ENCODE measurements at places on chromosomes 12 and 14.

DNA sequence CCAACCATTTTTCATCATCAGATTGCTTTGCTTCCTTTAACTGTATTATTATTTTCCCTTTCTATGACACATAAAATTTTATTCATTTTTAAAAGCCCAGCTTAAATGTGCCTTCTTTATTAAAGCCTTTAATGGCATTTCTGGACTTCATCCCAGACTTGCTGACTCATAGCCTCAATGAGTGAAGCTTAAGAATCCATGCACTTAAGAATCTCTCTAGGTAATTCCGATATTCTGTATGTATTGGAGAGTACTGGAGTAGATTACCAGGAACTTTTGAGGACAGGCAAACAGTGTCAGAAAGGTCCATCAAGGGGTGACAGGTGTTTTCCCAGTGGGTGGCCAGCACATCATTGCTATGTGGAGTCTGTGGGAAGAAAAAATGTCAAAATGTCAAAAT, 107.9 kb downstream of the PTPRQ start:
- DNase-seq = no peak

- peak; percentile 12 for DNase-seq
Measured at GRCh38 chr12:105935981-105936380, 202.8 kb downstream of the NUAK1 start.

- DNase-seq = no peak
Measured at GRCh38 chr14:64702493-64703394, 1.5 kb upstream of the PLEKHG3 start.

GRCh38 chr12:89933911-89934310, 225.3 kb upstream of the ATP2B1 start:
- no peak for DNase-seq

GRCh38 chr12:9969673-9970072, 1.5 kb upstream of the CLEC12A start:
- DNase-seq = no peak

DNA sequence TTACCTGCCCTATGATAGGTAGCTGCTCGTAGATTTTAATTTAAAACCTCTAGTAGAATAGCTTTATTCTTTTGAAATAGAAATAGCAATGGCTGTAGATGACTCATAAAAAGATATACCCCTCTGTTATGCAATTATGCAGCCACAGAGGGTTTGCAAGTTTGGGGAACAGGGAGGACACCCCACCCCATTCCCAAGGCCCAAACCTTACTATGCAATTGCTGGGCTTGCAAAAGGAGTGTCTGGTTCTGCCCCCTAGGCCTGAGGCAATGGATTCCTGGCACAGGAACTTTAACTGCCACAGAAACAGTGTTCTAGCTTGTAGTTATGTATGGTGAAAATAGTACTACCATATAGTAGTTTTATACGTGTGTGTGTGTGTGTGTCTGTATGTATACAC, 403.3 kb downstream of the ADAMTS20 start:
- DNase-seq = no peak

GRCh38 chr12:65139389-65139788, 18.3 kb upstream of the WIF1 start:
- DNase-seq = no peak

GRCh38 chr12:29634057-29634456, 136.6 kb upstream of the OVCH1 start:
- no peak for DNase-seq

DNA sequence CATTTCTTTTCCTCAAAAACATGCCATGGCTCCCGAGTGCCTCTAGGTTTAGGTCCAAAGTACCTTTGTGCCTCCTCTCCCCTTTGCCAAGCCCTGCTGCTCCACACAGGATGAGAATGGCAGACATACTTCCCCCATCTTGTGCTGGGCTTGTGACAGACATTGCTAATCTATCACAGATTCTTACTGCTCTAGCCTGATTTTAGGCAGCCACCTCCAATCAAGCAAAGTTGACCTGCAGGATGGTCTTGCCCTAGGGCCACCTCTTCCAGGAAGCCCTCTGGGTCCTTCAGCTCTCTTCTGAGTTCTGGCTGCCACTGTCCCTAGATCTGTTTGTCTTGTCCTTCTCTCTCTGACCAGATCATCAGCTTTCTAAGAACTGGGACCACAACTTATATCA, 20.5 kb downstream of the FOXN4 start:
- DNase-seq = no peak

DNA sequence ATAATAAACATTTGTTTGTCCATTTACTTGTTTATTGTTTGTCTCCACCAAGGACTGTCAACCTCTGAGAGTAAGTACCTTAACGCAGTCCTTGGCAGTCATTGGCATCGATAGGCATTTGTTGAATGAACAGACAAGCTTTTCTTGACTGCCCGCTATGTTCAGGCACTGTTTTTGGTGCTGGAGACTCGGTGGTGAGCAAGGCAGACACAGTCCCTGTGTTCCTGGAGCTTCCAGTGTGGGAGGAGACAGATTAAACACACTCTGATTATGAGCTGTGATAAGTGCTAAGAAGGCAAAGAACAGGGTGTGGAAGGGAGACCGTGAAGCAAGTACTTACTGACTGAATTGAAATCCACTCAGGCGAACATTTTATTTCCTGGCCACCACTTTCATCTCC, 1.2 kb downstream of the ATP6V0A2 start:
- DNase-seq = no peak

DNA sequence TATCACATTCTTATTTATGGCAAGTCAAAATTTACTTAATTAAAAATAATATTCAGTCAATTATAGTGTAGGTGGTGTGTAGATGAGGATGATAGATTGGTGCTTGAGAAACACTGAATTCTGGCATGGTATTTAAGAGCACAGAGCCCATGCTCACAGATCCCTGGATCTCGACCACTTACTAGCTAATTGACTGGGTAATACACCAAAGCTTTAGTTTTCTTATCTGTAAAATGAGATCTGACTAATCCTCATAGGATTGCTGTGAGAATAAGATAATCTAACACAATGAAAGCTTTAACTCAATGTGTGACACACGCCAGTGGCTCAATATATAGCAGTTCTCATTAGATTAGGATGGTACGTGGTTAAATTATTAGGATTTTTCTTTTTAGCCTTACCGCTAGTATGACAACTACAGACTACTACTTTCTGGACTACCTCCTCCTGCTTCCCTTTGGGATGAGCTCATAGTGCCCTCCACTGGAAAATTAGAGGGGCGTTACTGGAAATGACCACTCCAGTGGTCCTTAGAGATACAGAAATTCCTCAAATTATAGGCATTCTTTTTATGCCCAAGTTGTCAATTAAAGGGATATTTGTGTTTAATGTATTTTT, 482.8 kb upstream of the TBX3 start:
- no peak for DNase-seq

DNA sequence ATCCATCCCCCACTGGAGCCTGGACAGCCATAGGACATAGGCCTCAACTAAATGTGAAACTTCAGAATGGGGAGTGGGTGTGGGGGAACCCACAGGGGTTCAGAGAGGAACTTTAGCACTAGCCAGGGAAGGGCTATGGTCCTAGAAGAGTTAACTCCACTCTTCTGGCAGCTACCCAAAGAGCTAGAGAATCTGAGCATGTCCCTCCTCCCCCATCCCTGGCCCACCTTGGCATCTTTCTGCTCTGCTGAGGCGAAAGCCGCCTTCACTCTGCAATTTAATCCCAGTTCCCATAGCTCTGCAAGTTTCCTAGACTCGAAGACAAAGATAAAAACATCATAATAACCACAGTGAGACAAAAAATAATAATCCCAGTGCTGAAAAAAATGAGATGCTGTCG, 214.7 kb upstream of the RTL1 start:
- DNase-seq = no peak

DNA sequence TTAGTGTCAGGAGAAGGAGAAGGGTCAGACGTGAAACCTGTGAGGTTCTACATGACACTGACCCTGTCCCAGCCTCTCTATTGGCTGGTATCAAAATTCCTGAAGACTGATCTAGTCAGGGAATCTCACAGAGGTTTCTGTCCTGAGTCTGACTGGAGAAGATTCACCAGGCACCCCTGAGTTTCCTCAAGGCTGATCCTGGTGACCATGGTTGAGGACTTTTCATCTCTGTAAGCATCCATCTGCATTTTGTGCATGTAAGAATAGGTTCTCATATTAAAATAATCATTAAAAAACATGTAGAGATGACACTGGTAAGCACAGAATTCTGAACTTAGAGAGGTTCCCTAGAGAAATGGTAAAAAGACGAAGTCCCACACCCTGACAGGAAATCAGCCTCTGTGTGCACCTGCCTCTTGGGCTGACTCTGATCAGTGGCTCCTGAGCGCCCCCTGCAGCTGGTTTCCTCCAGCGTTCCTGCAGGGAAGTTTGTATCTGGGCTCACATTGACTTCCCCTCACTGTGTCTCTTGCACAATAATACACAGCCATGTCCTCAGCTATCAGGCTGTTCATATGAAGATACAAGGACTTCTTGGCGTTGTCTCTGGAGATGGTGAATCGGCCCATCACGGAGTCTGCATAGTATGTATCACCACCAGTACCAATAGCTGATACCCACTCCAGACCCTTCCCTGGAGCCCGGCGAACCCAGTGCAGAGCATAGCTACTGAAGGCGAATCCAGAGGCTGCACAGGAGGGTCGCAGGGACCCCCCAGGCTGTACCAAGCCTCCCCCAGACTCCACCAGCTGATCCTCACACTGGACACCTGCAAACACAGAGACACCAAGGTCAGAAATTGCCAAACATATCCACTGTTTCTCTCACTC, 991.9 kb downstream of the TMEM121 start:
- DNase-seq = peak; percentile 53

DNA sequence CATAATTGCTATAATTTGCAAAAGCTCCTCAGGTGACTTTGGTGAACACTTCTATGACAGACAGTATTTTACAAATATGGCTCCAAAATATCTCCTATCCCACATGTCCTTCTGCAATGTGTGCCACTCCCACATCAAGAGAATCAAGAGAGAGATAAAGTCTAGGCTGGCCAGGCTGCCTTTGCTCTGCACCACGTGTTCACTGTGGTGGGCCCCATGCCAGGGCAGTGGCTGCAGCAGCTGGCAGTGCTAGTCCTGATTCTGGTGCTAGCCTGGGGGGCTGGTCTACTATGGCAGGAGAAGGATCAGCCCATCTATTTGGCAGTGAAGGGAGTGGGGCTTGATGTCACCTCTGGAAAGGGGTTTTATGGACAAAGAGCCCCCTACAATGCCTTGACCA, 86.3 kb downstream of the DRAM1 start:
- no peak for DNase-seq
